ENCODE measurements at places on chromosomes 3 and 15. TPM values are rescaled to one million over a fixed set of nuclear protein-coding genes. Genes with fewer than 3 reads are reported as not detected.

The PTH1R gene
- 13.4 TPM for total RNA-seq

DNA sequence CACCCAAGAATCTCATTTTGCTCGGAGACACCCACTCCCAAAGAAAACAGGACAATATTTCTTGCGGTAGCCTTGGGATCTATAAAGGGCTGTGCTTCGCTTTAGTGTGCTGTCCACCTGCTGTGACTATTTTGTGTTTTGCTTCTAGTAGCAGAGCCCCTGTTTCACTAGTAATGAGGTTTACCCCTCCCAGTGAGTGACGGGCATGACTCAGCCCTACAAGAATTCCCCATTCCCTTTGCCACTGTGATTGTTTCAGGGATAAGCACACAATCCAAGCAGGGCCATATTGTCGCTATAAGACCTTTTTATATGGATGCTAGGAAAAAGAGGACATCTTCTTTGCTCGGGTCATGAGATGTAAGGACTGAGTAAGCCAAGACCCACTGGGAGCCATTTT lies 62.5 kb upstream of the FOXB1 start:
- H3K27me3 ChIP-seq = no peaks in the 10 kb centered on the region
- H3K36me3 ChIP-seq = no peaks in the 10 kb centered on the region
- no peak overlapping the region for H3K4me3 ChIP-seq
- no peak overlapping the region for H3K27ac ChIP-seq

The LRRC2 gene
- total RNA-seq = 13.8 TPM

- DNase-seq = no peak
- no peaks in the 10 kb centered on the region for H3K27me3 ChIP-seq
- no peak overlapping the region for H3K4me3 ChIP-seq
Observed at GRCh38 chr3:130093741-130094391, 12.2 kb downstream of the ALG1L2 start.

The CFAP100 gene
- total RNA-seq = not detected

GRCh38 chr3:72288955-72289691 lies 504.2 kb upstream of the PROK2 start:
- peak overlapping the region; percentile 56 for H3K27ac ChIP-seq
- H3K36me3 ChIP-seq = no peaks in the 10 kb centered on the region
- H3K4me3 ChIP-seq = no peak overlapping the region
- no peaks in the 10 kb centered on the region for H3K27me3 ChIP-seq
- H3K4me1 ChIP-seq = no peaks in the 10 kb centered on the region
- DNase-seq = peak; percentile 87

- H3K4me1 ChIP-seq = no peaks in the 10 kb centered on the region
- H3K36me3 ChIP-seq = no peaks in the 10 kb centered on the region
- no peak for DNase-seq
- no peak overlapping the region for H3K27ac ChIP-seq
- no peak overlapping the region for H3K4me3 ChIP-seq
- H3K27me3 ChIP-seq = no peaks in the 10 kb centered on the region
Observed at GRCh38 chr15:41199470-41199869, 31.1 kb downstream of the EXD1 start.

The VPS8 gene
- total RNA-seq = 52.2 TPM

DNA sequence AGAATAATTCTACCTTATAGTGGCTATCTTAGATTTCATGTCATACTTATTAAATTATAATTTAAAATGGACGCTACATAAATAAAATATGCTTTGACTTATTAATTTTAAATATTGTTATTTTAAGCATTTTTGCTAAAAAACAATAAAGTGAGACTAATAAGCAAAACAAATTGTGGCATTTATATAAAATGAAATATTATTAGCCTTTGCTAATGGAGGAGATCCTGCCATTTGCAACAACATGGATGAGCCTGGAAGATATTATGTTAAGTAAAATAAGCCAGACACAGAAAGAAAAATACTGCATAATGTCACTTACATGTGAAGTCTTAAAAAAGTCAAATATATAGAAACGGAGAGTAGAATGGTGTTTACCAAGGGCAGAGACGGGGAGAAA lies 54.8 kb upstream of the PIK3R4 start:
- no peaks in the 10 kb centered on the region for H3K4me1 ChIP-seq
- no peaks in the 10 kb centered on the region for H3K27me3 ChIP-seq
- H3K36me3 ChIP-seq = no peaks in the 10 kb centered on the region

The PLSCR2 gene
- not detected for total RNA-seq

The ST8SIA2 gene
- 0.59 TPM for total RNA-seq

DNA sequence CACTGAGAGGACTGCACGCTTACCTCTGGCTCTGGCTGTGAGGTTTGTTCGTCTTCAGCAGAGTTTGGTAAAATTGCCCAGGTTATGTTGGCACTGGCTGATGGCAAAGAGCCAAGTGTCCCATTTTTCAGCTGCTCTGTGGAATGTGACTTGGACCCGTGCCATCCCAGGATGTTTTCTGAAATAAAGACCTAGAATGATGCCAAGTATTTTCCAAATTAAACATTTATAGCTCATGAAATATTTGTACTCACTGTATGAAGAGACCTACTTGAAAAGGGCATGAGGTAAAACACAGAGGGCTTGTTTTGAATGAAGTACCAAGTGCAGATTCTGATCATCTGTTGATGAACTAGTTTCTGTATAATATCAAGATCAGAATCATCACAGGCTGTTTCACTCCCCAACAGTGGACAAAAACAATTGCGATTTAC lies 200.5 kb downstream of the STT3B start:
- no peak overlapping the region for H3K27ac ChIP-seq
- no peaks in the 10 kb centered on the region for H3K4me1 ChIP-seq
- no peak overlapping the region for H3K4me3 ChIP-seq
- no peaks in the 10 kb centered on the region for H3K36me3 ChIP-seq

DNA sequence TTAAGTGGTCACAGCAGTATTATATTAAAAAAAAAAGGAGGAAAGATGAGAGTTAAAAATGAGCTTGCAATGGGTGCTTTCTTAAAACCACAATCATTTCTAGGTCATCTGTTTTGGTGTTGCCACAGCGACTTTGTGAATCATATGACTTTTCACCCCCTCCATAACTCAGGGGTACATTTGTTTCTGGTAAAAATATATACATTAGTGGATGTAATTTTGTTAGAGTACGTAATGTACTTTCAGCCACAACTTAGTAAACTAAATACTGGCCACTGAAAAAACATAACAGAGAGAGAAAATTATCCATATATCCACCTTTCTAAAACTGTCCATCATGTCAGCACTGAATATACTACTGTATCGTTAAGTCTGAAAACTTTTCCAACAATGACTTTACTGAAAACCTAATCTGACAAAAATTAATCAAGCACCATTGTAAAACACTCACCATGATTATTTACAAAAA lies 3.4 kb downstream of the ANKRD28 start:
- H3K27ac ChIP-seq = peak overlapping the region; percentile 80
- H3K4me1 ChIP-seq = peaks cover 4% of the 10 kb centered on the region
- H3K27me3 ChIP-seq = no peaks in the 10 kb centered on the region
- no peak for DNase-seq
- H3K4me3 ChIP-seq = peak overlapping the region; percentile 43

- no peak for DNase-seq
- no peaks in the 10 kb centered on the region for H3K27me3 ChIP-seq
- no peak overlapping the region for H3K27ac ChIP-seq
- H3K4me3 ChIP-seq = no peak overlapping the region
Observed at GRCh38 chr3:76646921-76647562, 392.9 kb upstream of the ROBO2 start.

- no peaks in the 10 kb centered on the region for H3K36me3 ChIP-seq
- no peak overlapping the region for H3K4me3 ChIP-seq
- no peak for DNase-seq
- no peaks in the 10 kb centered on the region for H3K4me1 ChIP-seq
Observed at GRCh38 chr3:21745966-21746365, 5.0 kb downstream of the ZNF385D start.

GRCh38 chr15:52256930-52257733 lies 38.5 kb downstream of the MYO5C start:
- H3K4me1 ChIP-seq = no peaks in the 10 kb centered on the region
- H3K4me3 ChIP-seq = no peak overlapping the region
- H3K36me3 ChIP-seq = no peaks in the 10 kb centered on the region
- H3K27me3 ChIP-seq = no peaks in the 10 kb centered on the region

- H3K27me3 ChIP-seq = no peaks in the 10 kb centered on the region
- no peak for DNase-seq
- no peaks in the 10 kb centered on the region for H3K4me1 ChIP-seq
- H3K36me3 ChIP-seq = no peaks in the 10 kb centered on the region
- H3K4me3 ChIP-seq = no peak overlapping the region
Observed at GRCh38 chr3:61233746-61234145, 17.5 kb downstream of the FHIT start.

- H3K4me1 ChIP-seq = no peaks in the 10 kb centered on the region
- no peaks in the 10 kb centered on the region for H3K27me3 ChIP-seq
- H3K36me3 ChIP-seq = no peaks in the 10 kb centered on the region
- DNase-seq = no peak
- H3K4me3 ChIP-seq = no peak overlapping the region
Observed at GRCh38 chr15:93247466-93248121, 158.6 kb upstream of the RGMA start.

- H3K4me1 ChIP-seq = no peaks in the 10 kb centered on the region
- no peaks in the 10 kb centered on the region for H3K36me3 ChIP-seq
- H3K4me3 ChIP-seq = no peak overlapping the region
- H3K27me3 ChIP-seq = no peaks in the 10 kb centered on the region
- no peak for DNase-seq
- no peak overlapping the region for H3K27ac ChIP-seq
Observed at GRCh38 chr3:3031326-3031725, 78.8 kb downstream of the IL5RA start.

- no peak for DNase-seq
- H3K27ac ChIP-seq = peak overlapping the region; percentile 86
- H3K36me3 ChIP-seq = no peaks in the 10 kb centered on the region
- H3K4me3 ChIP-seq = no peak overlapping the region
Observed at GRCh38 chr3:59655418-59656015, 605.7 kb upstream of the CFAP20DC start.

DNA sequence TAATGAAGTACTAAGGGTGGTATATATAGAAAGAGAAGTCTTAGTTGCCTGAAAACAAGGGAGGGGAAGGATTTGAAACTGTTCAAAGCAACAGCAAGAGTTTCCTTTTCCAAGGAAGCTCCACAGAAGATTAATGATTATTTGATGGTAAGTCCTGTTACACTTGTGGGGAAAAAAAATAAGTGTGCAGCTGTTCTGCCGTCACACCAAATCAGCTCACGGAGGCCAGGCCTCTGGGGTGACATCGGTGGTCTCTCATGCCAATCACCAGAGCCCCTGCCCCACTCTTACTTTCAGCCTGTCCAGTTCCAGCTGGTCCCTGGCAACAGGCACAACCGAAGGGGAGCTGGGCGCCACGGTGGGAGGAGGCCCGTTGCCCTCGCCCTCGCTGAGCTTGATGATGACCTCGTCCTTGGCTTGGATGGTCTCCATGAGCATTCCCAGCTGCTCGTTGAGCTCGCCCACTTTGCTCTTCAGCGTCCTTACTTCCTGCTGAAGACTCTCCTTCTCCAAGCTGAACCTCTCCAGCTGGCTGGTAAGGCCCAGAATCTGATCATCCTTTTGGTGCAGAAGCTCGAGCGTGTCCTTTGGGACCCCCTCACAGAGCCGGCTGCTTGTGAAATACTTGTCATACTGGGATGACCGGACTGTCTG lies 53.5 kb downstream of the TBC1D2B start:
- H3K36me3 ChIP-seq = no peaks in the 10 kb centered on the region
- H3K27me3 ChIP-seq = no peaks in the 10 kb centered on the region
- no peak for DNase-seq
- H3K27ac ChIP-seq = no peak overlapping the region
- H3K4me1 ChIP-seq = no peaks in the 10 kb centered on the region

Data from breast epithelium (tissue), 4 donors.